Hematopoietic multipotent progenitor cell treated with erythropoietin and hydrocortisone succinate and interleukin-3 and kit ligand, for 8 days (in vitro differentiated cells): ENCODE measurements at places on chromosomes 7 and 10.

DNA sequence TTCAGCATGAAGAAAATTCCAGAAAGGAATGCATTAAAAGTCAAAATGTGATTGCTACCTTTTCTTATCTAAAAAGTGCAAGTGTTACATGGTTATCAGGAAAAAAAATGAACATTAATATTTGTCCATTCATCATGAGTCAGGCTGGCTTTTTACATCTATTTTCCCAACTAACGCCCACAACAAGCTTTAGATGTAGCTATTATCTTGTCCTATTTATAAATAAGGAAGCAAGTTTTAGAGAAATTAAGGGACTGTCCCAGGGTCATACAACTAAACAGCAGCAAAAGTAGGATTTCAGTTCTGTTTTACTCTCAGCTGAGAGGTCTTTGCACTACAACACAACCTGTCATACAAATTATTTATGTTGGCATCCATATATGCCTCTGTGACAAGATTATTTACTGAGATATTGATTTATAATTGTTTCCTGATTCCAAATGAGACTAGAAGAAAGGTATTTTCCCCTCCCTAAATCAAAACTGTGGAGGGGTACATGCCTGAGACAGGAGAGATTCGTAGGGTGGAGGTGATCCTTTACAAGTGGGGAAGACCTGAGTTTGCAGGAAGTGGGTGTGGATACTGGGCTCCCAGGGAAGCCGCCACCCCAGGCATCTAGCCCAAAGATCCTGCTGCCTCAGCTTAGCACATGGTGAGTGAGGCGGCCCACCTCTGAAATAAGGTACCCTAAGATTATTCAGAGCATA lies 57.2 kb upstream of the ARID5B start:
- peak; percentile 52 for DNase-seq

DNA sequence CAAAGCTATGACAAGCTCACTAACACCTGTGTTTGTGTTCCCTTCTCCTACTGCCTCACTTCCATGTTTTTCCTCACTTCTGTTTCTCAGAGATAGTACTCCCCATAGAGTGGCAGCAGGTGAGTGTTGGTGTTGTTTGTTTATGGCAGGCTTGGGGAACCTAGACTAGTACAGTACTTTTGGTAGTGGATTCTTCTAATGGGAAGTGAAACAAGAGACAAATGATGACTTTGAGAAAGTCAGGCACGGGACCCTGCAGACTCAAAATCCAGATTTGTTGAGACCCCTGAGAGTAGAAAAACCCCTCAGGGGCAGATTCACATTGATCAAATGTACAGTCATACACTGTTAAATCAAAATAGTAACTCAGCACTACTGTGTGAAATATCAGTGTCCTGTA lies 6.4 kb upstream of the CFAP69 start:
- no peak for DNase-seq

DNA sequence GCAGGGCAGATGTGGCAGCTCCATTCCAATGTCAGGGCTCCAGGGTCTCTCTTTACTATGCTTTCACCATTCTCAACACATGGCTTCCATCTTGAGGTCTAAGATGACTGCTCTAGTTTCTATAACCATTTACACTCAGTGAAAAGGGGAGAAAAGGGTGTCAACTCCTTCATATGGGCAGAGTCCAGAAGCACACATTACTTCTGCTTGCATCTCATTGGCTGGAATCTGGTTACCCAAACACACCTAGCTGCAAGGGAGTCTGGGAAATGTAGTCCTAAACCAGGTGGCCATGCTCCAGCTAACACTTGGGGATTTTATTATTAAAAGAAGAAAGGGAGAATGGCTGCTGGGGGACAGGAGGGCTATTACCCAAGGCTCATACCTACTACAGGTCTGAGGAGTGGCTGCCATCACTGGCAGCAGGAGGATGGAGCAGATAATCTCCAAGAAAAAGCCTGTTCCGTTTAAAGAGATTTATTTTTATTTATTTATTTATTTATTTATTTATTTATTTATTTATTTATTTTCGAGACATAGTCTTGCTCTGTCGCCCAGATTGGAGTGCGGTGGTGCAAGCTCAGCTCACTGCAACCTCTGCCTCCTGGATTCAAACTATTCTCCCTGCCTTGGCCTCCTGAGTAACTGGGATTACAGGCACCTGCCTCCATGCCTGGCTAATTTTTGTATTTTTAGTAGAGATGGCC lies 29.1 kb upstream of the LBX1 start:
- DNase-seq = peak; percentile 37

DNA sequence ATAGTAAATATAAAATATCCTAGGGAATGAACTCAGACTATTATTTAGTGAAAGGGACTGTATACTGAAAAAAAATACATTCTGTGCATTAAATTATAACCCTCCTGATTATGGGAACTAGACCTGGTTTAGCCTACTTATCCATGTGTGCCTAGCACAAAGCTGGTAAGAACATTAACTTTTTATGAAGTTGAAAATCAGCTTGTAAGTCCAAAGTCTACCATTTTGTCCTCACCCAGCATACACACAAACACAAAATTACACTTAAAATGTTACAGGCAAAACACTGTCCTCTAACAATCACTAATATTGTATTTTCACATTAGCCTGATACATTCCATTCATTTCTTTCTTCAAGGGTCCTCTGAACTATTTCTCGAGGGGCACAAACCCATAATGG lies 19.9 kb upstream of the NEBL start:
- DNase-seq = no peak

- no peak for DNase-seq
These were observed 1.9 kb upstream of the ANKRD7 start for GRCh38 chr7:118222591-118222990.

DNA sequence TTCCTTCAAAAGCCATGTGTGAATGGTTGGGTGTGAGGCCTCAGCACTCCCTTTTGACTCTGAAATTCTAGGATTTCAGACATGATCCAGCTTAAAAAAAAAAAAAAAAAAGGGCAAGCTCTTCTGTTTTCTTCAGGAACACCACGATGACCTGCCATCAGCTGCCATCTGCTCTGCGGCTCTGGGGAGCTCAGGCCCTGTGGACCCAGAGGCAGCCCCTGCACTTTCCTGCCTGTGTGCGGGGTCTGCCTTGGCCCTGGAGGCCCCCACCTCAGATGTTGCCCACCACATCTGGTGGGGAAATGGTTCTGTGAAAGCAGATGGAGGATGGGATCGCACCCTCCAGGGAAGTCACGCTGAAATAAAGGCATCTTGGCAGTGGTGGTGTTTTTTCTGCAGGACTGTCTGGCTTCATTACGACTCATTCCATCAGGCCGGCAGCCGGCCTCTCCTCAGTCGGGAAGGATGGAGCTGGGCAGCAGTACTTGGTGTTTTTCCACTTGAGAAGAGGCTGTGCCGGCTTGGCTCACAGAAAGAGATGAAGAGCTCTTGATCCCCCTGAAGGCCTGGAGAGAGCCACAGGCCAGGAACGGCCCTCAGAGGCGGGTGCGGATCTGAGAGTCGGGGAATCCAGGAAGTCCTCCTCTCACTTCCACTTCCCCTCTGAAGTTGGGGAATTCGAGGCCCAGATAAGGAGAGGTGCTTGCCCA lies 66.1 kb upstream of the AQP1 start:
- no peak for DNase-seq

DNA sequence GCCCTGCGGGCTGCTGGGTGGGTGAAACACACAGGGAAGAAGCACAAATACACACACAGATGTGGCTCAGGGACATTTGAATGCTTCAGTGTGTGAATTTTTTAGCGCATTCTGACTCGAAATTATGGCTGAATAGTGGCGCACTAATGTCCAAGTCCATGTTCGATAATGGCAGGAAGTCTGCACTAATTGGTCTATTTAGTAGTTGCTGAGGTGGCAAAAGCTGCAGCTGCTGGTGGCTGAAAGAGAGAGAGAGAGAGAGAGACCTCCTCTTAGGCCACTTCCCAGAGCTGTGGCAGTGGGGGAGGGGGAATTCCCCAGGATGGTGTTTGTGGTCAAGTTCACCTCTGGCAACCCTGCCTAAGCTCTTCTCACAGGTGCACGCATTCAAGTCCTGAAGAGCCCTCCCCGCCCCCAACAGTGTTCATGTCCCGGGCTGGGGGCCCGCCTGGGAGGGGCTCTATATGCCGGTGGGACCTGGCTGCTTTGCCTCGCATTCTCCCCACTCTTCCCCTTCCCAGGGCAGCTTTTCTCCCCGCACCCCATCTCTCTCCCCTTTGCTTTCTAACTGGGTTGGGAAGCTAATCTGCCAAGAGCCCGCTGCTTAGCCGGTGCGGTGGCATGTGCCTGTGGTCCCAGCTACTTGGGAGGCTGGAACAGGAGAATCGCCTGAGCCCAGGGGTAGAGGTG lies 6.0 kb upstream of the MNX1 start:
- no peak for DNase-seq

DNA sequence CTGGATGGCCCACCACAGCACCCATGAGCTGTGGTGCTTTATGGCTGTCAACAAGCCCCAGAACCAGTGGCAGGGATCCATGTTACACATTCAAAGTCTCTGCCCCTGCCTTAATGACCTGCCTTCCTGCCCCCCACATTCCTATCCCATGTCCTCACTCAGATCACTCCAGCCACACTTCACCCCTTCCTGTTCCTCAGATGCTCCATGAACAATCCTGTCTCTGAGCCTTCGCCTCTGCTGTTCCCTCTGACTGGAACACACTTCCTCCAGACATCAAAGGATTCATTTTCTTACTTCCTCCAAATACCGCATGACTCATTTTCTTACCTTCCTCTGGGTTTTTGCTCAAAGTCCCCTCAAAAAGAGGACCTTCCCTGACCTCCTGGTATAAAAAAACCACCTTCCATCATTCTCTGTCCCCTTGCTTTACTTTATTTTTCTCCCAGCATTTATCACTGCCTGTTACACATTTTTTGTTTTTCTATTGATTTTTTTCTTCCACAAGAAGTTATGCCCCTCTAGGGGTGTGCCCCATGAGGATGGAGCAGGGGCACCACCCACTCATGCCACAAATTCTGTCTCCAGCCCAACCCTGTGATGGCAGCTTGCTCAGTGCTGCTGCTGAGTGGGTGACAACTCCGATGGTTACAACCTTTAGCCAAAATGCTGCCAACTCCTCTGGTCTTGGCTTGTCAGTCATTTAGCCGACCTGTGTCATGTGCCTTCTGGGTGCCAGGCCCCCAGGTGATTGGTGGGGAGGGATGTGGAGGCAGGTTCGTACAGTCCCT lies 18.2 kb downstream of the COL13A1 start:
- DNase-seq = no peak

- no peak for DNase-seq
These were observed 904.0 kb downstream of the SORCS3 start for GRCh38 chr10:105545101-105545500.

- DNase-seq = no peak
These were observed 19.1 kb downstream of the CEP41 start for GRCh38 chr7:130421684-130422083.

DNA sequence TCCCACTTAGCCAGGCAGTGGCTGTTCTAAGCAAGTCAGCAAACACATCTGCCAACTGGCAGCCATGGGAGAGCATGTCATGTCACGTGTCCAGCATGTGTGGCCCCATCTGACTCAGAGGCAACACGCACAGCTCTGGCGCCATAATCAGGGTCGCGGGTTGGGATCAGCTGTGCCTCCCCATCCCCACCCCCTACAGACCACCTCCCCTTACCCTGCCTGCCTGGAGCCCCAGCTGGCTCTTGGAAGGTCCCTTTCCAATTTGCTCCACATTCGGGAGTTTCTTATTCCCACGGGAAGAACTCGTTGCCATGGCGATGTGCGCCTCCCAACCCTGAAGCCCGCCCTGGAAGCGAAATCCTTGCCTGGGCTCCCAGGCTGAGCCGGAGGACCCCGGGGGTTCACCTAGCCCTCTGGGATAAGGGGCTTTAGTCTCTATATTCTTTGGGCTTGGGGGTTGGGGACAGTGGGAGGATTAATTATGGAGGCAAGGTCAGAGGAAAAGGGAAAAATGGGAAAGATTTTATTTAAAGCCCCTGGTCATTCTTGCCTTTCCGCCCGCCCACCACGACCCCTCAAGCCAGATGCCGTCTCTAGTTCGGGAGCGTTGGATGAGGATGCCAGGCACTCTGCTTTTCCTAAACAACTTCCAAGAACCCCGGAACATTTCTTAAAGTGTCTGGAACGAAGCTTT lies 283.7 kb downstream of the ZEB1 start:
- no peak for DNase-seq

DNA sequence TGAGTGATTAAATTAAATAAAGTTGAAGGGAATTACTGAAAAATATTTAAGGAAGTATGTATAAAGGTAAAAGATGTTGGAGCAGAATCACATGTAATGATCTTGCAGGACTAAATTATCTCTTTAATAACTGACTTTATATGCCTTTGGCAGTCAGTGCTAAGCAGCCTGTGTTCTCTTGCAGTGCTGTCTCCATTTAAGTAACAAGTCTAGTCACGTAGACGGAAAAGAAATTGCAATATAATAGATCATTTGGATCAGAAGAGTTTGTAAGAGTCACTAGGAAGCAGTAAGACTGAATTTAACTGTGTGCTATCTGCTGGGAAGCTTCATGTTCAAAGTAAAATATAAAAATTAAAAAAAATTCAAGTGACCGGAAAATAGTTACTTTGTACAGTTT lies 21.4 kb downstream of the BZW2 start:
- DNase-seq = no peak

- no peak for DNase-seq
These were observed 231.8 kb downstream of the KCNMA1 start for GRCh38 chr10:77405771-77406241.

- no peak for DNase-seq
These were observed 308.1 kb upstream of the PFKP start for GRCh38 chr10:2759233-2759632.

GRCh38 chr7:23474829-23475575 lies 4.7 kb upstream of the IGF2BP3 start:
- DNase-seq = peak; percentile 45
